ENCODE measurements at places on chromosomes 3 and 15.

DNA sequence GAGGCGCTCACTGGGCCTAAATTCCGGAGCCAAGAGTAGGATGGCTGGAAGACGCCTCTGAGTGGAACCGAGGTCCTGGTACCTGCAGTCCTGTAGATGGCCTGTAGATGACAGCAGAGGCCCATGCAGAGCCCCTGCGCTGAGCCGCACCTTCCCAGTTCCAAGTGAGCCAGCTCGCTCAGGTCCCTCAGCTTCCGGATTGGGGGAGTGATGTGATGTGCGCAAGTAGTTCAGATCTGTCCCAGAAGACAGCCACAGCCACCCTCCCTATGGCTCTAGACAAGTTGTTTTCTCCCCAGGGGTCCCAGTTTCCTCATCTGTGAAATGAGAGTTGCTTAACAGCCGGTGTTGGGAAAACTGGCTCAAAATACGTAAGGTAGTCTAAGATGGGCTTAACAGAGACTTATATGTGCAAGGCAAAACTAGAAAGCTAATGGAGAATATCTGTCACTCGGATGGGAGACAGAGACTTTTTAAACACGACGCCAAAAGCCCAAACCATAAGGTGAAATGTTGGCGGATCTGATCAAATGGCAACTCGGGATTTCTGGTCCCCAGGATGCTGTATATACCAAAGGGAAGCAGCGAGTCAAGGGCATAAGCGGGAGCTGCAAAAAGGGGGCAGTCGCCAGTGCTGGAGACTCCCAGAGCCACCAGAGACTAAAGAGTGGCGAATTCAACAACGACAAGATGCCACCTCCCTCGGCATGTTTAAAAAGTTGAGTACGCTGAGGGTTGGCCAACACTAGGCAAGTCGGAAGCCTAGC is 765 bp upstream of the MAPKAPK3 start:
- DNase-seq = peak; percentile 92

- no peak for DNase-seq
Measured at GRCh38 chr3:112007633-112008032, 8.9 kb downstream of the TAGLN3 start.

DNA sequence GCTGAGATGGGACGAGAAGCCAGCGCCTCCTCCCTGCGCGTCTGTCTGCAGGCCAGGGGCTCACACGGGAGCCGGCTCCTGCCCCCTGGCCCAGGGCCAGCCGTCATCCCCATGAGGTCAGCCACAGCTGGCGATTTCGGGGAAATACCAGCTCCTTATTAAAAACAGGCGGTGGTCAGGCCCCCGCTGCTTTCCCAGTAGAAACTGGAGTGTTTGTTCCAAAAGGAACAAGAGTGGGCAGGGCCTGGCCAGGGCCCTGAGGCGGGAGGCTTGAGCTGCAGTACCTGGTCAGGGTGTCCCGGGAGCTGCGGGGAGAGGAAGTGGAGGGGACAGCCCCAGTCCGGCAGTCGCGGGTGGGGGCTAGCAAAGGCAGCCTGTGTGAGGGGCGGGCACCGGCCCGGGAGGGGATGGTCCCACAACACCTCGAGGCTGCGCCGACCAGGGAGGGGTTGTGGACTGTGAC is 17.8 kb downstream of the MYL3 start:
- DNase-seq = no peak

DNA sequence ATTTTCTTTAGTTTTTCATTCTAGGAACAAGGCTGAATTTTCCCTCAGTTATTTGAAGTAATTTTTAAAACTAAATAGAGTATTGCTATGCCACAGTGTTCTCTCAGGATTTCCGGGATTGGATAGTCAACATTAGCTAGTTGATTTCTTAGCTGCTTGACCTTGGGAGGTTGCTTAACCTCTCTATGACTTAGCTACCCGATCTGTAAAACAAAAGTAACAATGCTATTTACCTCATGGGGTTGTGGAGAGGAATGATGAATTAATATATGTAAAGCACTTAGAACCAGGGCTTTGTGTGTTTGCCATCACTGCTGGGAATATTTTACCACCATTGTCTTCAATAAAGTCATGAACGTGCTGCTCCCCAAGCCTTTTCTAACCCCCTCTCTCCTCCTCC is 57.5 kb downstream of the SNRK start:
- no peak for DNase-seq

DNA sequence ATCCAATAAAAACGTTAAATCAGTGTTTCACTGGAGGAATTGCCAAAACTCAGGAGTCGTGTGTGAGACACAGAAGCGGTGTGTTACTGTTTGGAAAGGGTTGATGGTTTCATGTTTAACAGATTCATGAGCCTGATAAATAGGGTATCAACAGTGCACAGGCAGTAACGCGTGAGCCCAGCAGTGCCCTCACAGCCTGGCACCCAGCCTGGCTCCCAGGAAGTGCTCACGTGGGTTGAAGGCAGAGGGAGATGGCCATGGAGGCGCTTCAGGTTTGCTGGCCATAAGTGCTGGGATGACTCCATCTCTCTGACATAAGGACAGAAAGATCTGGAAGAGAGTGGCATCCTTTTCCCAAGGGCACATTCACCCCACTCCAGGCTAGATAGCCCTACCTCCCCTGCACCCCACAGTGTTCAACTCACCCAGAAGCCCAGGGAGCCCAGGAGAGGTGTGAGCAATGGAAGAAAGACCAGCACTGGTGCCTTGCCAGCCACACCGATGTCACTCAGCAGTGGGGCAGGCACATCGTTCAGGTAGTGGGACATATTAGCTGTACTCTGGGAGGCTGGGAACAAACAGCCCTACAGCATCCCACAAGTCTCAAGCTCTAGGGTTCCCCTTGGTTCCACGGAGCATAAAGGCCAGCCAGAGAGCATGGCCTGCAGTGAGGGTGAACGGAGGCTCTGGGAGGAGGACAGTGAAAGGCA is 164.3 kb downstream of the LRRK1 start:
- no peak for DNase-seq

DNA sequence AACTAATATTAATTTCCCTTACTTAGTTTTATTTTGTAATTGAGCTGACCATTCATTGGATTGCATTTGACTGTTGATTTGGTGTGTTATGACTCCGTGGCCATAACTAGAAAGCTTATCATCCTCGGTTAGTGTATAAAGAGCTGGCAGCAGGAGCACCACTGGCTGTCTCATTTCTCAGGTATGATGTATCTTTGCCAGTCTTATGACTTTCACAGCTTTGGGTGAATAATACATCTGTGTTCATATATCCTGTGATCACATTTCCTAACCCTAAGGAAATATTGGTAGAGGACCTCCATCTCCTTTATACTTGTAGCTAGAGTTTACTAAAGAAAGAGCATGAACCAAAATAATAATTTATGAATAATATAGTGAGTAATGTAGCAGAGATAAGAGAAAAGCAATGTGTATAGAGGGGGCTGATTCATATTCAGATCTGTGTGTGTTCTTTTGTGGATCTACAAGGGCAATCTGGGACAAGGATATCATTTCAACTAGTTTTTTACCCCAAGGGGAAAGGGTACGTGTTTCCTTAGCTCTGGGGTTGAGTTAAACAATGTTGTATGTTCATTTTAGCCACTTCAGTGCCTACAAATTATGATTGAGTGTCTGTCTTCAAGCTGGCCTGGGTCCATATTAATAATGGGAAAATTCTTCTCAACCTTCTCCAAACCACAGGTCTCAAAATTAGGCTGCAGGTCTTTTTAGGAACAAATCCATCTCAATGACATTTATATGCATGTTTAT is 901.7 kb downstream of the NTRK3 start:
- DNase-seq = no peak

DNA sequence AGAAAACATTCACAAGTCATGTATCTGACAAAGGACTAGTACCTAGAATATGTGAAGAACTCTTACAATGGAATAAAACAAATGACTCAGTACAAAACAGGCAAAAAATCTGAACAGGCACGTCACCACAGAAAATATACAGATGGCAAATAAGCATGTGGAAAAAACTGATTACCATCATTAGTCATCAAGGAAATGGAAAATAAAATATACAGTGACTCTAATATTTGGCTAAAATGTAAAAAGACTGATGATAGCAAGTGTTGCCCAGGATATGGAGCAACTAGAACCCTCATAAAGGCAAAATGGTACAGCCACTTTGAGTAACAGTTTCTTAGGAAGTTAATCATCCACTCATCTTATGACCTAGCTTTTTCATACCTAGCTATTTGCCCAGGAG is 95.8 kb upstream of the ABHD17C start:
- DNase-seq = no peak

GRCh38 chr3:49021813-49022687 is at the start of gene NDUFAF3:
TSS of gene NDUFAF3 (plus strand) at chr3:49022121. CDS start at chr3:49022145, 24 bp downstream.
- DNase-seq = peak; percentile 89

DNA sequence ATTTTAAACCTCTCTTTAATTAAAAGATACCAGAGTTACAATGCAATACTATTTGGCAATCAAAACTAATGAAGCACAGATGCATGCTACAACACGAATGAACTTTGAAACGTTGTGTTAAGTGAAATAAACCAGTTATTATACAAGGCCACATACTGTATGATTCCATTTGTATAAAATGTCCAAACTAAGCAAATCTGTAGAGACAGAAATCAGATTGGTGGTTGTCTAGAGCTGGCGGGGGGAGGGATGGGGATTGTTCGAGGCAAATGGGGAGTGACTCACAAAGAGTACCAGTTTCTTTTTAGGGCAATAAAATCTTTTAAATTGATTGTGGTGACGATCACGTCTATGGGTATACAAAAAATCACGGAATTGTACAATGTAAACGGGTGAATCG is 677.0 kb downstream of the NTRK3 start:
- no peak for DNase-seq

GRCh38 chr3:43181202-43181821 is 75.4 kb upstream of the POMGNT2 start:
- peak; percentile 32 for DNase-seq

DNA sequence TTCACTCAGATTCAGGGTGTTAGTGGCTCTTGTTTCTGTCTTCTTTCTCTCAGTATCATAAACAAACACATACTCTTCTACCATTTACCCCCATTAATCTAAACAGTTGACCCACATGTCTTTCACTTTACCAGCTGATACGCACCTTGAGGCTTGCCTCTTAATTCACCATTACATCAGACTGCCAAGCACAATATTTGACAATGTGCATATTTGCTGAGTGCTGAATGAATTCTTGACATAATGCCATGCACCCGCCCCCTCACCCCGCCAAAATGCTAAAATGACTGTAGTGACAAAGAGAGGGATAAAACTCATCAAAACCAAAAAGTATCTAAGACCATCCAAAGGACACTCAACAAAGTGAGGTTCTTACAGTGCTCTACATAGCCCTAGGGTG is 57.4 kb downstream of the NGLY1 start:
- DNase-seq = no peak

- no peak for DNase-seq
Measured at GRCh38 chr15:67792250-67792942, 32.9 kb upstream of the SKOR1 start.

- DNase-seq = peak; percentile 77
Measured at GRCh38 chr3:69306239-69307185, 79.4 kb downstream of the FRMD4B start.

DNA sequence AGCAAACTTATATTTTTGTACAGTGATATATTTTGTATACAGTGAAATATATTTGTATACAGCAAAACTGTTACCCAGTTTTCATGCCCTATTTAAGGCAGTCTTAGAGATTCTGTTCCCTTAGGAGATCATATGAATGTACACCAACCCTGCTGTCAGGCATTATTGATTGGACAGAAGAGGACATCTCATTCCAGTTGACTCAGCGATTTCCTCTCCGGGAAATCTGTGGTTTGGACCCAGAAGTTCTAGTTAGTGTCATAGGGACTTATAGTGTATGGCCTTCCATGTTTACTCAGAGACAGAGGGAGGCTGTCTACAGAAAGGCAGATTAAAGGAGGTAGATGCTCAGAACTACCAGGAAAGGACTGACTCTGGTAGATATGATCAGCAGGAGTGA is 318.8 kb upstream of the KCNMB2 start:
- DNase-seq = peak; percentile 29

GRCh38 chr15:55247766-55248427 is 41.7 kb downstream of the RAB27A start:
- peak; percentile 21 for DNase-seq

GRCh38 chr3:194852831-194853508 is 167.3 kb downstream of the FAM43A start:
- no peak for DNase-seq

DNA sequence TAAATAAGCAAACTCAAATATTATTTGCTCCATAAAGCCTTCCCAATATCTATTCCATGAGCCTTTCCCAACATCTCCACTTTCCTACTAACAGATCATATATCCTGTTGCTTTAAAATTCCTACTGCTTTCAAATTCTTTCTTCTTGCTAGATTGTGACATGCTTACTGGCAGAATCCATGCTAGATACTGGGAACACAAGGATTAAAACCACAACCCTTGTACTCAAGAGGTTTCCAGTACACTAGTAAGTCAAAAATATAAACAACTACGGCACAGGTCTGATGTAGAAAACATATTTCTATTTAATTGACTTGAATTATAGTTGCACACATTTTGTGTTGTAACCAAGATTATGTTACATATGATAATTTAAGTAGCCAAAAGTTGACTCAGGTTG is 275.0 kb downstream of the ZBTB20 start:
- DNase-seq = no peak

DNA sequence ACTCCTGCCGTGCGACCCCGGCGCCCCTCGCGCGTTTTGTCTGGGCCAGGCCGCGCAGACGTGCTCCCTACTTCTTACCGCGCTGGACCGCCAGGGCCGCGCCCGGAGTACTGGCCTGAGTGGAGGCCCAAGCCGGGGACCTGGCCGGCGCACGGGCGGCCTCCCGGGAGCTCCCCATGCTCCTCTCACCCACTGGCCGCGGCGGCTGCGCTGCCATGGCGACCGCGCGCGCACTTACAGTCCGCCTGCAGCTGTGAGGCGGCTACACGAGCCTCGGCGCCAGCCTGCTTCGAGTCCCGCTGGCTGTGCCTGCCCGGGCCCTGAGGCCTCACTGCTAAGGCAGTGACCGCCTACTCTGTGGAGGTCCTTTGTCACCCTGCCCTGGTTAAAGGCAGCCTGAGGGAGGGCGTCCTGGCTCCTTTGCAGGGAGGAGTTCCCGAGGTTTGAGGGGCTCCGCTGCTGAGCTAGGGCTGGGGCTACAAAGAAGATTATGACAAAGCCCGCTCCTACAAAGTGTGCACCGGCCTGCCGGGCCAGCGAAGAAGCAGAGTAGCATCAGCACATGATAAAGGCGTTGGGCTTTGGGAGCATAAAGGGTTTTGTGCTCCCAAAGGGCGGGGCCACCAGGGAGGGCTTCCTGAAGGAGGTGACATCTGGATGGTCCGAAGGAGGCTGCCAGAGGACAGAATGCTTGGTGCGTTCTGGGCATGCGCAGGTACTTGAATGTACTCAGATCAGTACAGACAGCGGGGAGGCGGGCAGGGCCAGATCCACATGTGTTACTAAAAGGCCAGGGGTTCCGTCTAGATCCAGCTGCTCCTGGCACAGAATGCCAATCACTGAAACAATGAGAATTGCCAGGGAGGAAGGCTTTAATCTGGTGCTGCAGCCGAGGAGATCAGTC is at the start of the genes LRRC34 and LRRIQ4:
Gene LRRC34 (minus strand): TSS at position 573 of the 904 bp plus-strand sequence. CDS start 356 bp downstream, at position 217.
Gene LRRIQ4 (plus strand): TSS at position 539 of the 904 bp plus-strand sequence. CDS start 9,052 bp downstream, outside the sequence.
- peak; percentile 83 for DNase-seq
